ENCODE measurements at places on chromosomes 16 and 17. TPM values are rescaled to one million over a fixed set of nuclear protein-coding genes. Genes with fewer than 3 reads are reported as not detected.

Gene PRKCB
- total RNA-seq = not detected

Gene TP53TG3B
- not detected for total RNA-seq

Gene GPR139
- not detected for total RNA-seq

Gene TLCD2
- 2.0 TPM for total RNA-seq

Gene DCTPP1
- 10.4 TPM for total RNA-seq

Gene PRSS33
- not detected for total RNA-seq

Gene TBC1D3K
- not detected for total RNA-seq

Gene CLDN9
- not detected for total RNA-seq

Gene TPSG1
- total RNA-seq = not detected

Gene KRTAP4-8
- not detected for total RNA-seq

Gene HS3ST3A1
- 4.8 TPM for total RNA-seq

Measured in regular cardiac myocyte (primary cell).